Lung (tissue), 17 donors: ENCODE measurements at places on chromosomes 3 and 15. TPM values are rescaled to one million over a fixed set of nuclear protein-coding genes. Genes with fewer than 3 reads are reported as not detected.

DNA sequence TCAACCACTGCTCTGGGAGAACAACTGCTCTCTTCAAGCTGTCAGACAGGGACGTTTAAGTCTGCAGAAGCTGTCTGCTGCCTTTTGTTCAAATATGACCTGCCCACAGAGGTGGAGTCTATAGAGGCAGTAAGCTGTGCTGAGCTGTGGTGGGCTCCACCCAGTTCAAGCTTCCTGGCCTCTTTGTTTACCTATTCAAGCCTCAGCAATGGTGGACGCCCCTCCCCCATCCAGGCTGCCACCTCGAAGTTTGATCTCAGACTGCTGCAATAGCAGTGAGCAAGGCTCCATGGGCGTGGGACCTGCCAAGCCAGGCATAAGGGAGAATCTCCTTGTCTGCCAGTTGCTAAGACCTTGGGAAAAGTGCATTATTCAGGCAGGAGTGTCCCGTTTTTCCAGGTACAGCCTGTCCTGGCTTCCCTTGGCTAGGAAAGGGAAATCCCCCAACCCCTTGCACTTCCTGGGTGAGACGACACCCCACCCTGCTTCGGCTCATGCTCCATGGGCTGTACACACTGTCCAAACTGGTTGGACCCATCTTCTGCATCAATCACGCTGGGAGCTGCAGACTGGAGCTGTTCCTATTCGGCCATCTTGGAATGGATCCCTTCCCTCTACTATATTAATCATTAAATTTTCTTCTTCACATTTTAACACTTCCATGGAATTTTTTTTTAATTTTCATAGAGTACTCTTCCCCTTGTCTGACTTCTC, 167.0 kb upstream of the UBE2E2 start:
- peaks cover 4% of the 10 kb centered on the region for H3K4me1 ChIP-seq
- H3K27me3 ChIP-seq = no peaks in the 10 kb centered on the region
- H3K36me3 ChIP-seq = no peaks in the 10 kb centered on the region
- no peak overlapping the region for H3K27ac ChIP-seq

DNA sequence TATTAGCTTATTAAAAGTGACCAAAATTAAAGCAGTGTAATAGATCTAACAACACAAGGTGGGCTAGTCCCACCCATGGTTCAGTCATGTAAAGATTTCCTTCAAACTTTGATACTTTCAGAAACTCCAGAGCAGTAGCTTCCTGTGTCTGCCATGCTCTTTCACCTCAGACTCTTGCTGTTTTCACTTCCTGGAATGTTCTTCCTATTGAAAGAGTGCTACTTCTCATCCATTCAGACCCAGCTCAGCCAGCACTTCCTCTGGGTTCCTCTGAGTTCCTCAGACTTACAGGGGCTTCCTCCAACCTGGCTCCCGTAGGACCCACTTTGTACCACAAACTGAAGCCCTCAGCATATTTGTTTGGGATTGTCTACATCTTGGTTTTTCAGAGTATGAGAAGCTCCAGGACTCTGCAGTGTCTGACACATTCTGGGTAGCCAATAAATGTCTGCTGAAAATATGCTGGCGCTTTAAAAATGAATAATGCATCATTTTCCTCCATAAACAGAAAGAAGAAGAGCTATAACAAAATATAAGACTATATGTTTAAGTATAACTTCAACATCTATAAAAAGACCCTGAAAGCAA, 18.0 kb downstream of the NCEH1 start:
- no peak overlapping the region for H3K4me3 ChIP-seq
- no peak for DNase-seq
- no peaks in the 10 kb centered on the region for H3K27me3 ChIP-seq
- H3K36me3 ChIP-seq = no peaks in the 10 kb centered on the region

DNA sequence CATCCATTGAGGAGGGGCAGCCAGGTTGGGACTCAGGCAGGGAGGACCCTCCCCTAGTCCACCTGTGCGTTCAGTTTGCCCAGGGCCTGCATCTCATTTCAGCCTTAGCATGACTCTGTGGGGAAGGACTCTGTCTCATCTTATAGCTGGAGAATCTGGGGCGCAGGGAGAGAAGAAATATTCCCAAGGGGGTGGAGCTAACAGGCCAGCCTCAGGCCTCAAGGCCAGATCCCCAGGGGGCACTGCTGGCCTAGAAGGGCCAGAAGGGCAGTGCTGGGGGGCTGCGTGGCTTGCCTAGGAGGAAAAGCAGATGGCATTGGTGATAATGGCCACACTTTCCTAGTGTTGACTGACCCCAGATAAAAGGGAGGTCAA, 10.9 kb downstream of the AMOTL2 start:
- H3K27ac ChIP-seq = peak overlapping the region; percentile 92
- peaks cover 36% of the 10 kb centered on the region for H3K36me3 ChIP-seq
- H3K27me3 ChIP-seq = no peaks in the 10 kb centered on the region
- DNase-seq = no peak
- H3K4me3 ChIP-seq = no peak overlapping the region

GRCh38 chr3:29514912-29515311, 234.0 kb downstream of the RBMS3 start:
- no peak for DNase-seq
- H3K27ac ChIP-seq = no peak overlapping the region
- H3K4me3 ChIP-seq = no peak overlapping the region
- no peaks in the 10 kb centered on the region for H3K27me3 ChIP-seq
- H3K36me3 ChIP-seq = no peaks in the 10 kb centered on the region

GRCh38 chr3:45826908-45827307, 15.0 kb downstream of the LZTFL1 start:
- H3K36me3 ChIP-seq = peaks cover 13% of the 10 kb centered on the region
- H3K4me3 ChIP-seq = no peak overlapping the region
- H3K27ac ChIP-seq = no peak overlapping the region
- no peak for DNase-seq

DNA sequence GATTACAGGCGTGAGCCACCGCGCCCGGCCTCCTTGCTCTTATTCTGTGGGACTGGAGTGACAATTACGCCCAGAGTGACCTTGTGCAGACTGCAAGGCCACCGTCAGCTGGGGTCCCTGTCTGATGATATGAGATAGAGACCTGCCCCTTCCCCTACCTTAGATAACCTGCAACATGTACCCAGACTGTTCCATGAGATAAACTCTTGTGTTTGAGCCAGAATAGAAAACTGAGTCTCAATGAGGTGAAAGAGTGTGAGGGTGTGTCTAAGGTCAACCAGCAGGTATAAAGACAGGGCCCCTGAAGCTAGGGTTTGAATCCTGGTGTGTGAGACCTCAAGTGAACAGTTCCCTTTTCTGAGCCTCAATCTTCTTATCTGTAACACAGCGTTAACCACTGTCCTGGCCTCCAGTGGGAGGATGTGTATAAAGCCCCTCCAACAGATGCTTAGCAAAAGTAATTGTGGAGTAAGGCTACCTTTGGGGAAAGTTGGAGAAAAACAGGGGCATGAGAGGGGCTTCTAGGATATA, 6.0 kb downstream of the TADA3 start:
- H3K27me3 ChIP-seq = no peaks in the 10 kb centered on the region
- no peak for DNase-seq
- no peak overlapping the region for H3K27ac ChIP-seq
- peaks cover 28% of the 10 kb centered on the region for H3K36me3 ChIP-seq
- no peaks in the 10 kb centered on the region for H3K4me1 ChIP-seq

The KIF15 gene
- total RNA-seq = 0.64 TPM

The GOLGA8H gene
- total RNA-seq = 1.6 TPM
